ENCODE measurements at places on chromosomes 1 and 21. TPM values are rescaled to one million over a fixed set of nuclear protein-coding genes. Genes with fewer than 3 reads are reported as not detected.

- DNase-seq: no peak
Observed at GRCh38 chr1:149923626-149924025, 4.0 kb downstream of the SF3B4 start.

- DNase-seq: no peak
Observed at GRCh38 chr1:234627009-234627950, 17.3 kb upstream of the IRF2BP2 start.

GRCh38 chr1:59379371-59379728 is 82.5 kb downstream of the FGGY start:
- DNase-seq: no peak

Gene PPFIA4
- polyA plus RNA-seq: 0.17 TPM

Gene SLC9C2
- not detected for polyA plus RNA-seq

Data from endothelial cell of umbilical vein (primary cell).